T-helper 2 cell treated with Interferon-gamma antibody and Interleukin-4, amounts not matched to agents 5 μg/mL and 100 μg/mL, for 36 hours (primary cell): ENCODE measurements at places on chromosomes 7 and 10.

DNA sequence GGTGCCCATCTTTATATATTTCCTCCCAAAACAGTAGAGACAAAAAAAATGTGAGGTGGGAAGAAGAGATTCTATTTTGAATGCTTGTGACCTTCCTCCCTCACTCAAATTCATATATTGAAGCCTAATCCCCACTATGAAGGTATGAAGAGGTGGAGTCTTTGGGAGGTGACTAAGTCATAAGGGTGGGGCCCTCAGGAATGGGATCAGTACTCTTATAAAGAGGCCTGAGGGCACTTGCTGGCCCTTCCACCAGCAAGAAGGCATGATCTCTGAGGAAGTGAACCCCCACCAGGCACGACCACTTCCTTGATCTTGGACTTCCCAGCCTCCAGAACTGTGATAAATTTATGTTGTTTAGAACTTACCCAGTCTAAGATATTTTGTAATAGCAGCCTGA, 517.2 kb upstream of the CNTNAP2 start:
- H3K36me3 ChIP-seq = no peaks in the 10 kb centered on the region
- H3K27me3 ChIP-seq = no peaks in the 10 kb centered on the region
- no peaks in the 10 kb centered on the region for H3K4me1 ChIP-seq
- H3K27ac ChIP-seq = no peak overlapping the region

DNA sequence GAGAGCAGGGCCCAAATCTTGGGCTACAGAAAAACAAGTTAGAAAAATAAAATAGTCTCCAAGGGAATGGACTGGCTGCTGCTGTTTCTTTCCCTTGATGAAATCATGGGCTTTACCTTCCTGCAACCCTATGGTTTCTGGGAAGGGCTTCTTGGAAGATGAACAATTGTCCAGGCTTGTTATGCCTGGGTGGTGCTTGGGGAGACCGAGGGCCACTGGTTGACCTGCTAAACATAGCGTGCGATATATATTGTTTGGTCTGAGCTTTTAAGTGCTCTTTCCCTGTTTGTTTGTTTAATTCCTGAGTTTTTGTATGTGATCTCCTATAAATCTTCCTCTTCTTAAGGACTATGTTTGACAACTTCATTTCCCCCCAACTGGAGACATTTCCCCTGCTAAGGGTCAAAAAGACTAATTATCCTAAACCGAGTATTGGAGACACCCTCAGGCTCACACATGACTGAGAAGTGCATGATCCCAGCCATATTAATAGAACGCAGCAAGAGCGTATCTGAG, 37.9 kb downstream of the SLC25A28 start:
- H3K4me1 ChIP-seq = no peaks in the 10 kb centered on the region
- H3K27me3 ChIP-seq = peaks cover 6% of the 10 kb centered on the region
- H3K4me3 ChIP-seq = no peak overlapping the region
- no peak overlapping the region for H3K27ac ChIP-seq
- DNase-seq = no peak

DNA sequence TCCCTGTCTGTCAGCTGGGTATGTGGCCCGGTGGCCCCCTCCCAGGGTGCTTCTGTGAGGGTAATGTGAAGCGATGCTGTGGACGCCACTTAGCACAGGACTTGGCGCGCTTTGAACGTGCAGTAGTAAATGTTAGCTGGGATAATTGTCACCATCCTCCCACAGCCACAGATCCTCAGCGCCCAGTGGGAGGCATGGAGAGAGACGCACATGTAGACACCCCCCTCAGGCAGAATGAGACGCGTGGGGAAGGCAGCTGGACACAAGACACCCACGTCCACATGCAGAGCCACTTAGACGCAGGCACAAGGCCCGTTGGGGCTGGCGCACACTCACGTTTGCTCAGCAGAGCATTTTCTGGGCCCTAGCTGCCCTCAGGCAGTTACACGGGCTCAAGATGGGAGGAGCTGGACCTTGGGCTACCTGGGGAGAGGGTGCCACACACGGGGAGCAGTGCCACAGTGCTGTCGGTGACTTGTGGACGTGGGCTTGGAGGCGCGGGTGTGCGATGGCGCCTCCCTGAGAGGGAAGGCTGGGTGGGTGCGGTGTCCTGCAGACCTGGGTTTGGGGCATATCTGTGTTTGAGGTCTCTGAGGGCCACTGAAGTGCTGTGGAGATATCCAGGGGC, 26.4 kb downstream of the ADCYAP1R1 start:
- H3K27me3 ChIP-seq = peaks cover 8% of the 10 kb centered on the region
- no peaks in the 10 kb centered on the region for H3K4me1 ChIP-seq
- no peak for DNase-seq

DNA sequence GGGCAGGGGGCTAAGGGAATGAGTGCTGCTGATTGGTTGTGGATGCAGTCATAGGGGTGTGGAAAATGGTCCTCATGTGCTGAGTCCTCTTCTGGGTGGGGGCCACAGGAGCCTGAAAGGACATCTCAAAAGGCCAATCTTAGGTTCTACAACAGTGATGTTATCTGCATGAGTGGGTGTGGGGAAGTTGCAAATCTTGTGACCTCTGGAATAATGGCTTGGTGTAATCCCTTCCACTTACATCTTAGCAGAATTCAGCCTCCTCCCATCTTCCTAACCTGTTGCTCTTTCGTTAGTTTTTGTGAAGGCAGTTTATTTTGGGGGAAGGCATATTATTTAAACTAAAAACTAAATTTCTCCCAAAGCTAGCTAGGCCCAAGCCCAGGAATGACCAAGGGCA, 42.0 kb upstream of the OIT3 start:
- no peak overlapping the region for H3K27ac ChIP-seq
- no peaks in the 10 kb centered on the region for H3K27me3 ChIP-seq
- H3K4me1 ChIP-seq = no peaks in the 10 kb centered on the region
- no peak overlapping the region for H3K4me3 ChIP-seq
- H3K36me3 ChIP-seq = no peaks in the 10 kb centered on the region

- no peaks in the 10 kb centered on the region for H3K27me3 ChIP-seq
- peaks cover 4% of the 10 kb centered on the region for H3K36me3 ChIP-seq
- no peak overlapping the region for H3K4me3 ChIP-seq
- DNase-seq = no peak
- H3K27ac ChIP-seq = no peak overlapping the region
- H3K4me1 ChIP-seq = peaks cover 15% of the 10 kb centered on the region
Measured at GRCh38 chr7:75531359-75531821, 39.3 kb downstream of the SPDYE5 start.

GRCh38 chr10:128422190-128422589, 296.0 kb upstream of the MKI67 start:
- H3K4me3 ChIP-seq = no peak overlapping the region
- DNase-seq = no peak
- H3K27me3 ChIP-seq = no peaks in the 10 kb centered on the region
- no peak overlapping the region for H3K27ac ChIP-seq

- no peak overlapping the region for H3K4me3 ChIP-seq
- no peaks in the 10 kb centered on the region for H3K27me3 ChIP-seq
- H3K27ac ChIP-seq = no peak overlapping the region
- DNase-seq = no peak
Measured at GRCh38 chr7:114214466-114214865, 200.1 kb upstream of the FOXP2 start.

DNA sequence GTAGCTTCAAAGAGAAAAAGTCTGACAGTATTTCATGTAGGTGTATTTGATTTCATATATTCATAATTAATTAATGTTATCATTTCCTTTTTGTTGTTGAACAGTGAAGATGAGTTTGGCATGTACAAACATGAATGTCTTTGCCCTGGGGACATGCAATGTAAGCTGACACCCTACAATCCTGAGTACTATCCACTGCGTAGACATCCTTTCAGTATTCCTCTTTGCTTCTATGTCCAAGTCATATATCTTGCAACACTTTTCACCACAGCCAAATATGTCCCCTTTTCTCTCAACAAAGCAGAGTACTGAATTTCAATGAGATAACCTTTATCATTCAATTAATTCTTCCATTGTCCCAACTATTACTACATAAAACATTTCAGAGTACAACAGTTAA, 93.6 kb downstream of the GPR37 start:
- H3K36me3 ChIP-seq = no peaks in the 10 kb centered on the region
- no peak overlapping the region for H3K27ac ChIP-seq
- no peak overlapping the region for H3K4me3 ChIP-seq
- no peaks in the 10 kb centered on the region for H3K4me1 ChIP-seq
- H3K27me3 ChIP-seq = no peaks in the 10 kb centered on the region
